CD4-positive, alpha-beta T cell treated with Interleukin-17A for 4 hours (primary cell): ENCODE measurements at places on chromosomes 7 and 10.

- DNase-seq, result no peak
Measured at GRCh38 chr10:111078505-111079185, 1.8 kb downstream of the ADRA2A start.

DNA sequence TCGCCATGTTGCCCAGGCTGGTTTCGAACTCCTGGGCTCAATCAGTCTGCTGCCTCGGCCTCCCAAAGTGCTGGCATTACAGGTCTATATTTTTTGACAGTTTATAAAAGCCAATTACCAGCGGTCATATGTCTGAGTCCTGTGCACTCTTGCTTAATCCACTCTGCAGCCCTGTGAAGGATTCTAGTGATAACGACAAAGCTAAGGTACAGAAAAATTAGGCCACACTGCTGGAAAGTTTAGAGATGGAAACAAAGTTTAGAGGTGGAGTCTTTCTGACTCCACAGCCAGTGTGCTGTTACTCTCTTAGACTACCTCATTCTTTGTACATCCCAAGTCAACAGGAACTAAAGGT is 707 bp downstream of the PTER start:
- no peak for DNase-seq

- DNase-seq, result no peak
Measured at GRCh38 chr10:44424957-44425356, 40.1 kb upstream of the CXCL12 start.

DNA sequence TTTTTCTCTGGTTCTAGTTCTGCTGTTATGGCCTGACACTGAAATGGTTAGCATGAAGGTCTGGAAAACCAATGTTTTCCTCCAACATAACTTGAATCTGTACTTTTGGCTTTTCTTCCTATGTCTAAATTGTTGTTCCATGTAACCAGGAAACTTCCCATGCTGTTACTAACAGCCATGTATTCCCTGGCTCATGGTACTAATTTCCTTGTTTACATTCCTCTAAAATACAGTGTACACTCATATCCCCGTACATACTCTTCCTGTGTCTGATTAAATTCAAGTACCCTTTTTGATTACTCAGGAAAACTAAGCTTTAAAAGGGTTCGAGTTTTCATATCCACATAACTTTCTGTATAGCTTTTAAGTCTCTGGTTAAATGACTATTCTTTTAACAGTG is 12.3 kb upstream of the ACSM6 start:
- DNase-seq, result no peak

DNA sequence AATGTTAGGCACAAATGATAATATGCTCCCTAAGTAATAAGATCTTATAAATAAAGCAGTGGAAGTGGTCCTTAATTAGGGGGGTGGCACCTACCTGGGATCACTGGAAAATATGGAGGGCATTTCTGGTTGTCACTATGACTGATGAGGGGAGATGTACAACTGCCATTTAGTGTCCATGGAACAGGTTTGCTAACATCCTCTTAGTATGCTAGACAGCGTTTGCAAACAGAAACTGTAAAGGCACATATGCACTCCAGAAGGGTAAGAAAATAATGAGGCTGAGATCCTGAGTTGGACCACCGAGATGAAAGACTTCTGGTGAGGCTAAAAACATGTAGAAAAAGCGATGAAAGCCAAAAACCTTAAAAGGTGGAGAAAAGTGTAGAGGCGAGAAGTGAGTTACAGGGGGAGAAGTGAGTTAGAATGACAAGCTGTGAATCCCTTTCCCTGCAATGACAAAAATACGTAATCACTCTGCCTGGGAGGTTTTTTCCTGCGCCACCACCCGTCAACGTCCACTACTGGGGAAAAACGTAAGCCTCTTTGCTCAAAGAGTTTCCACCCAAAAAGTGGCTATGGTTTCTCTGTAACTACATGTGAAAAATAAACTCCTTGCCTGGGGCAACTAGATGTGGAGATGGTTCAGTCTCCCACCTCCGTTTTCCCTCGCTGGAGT is 767 bp downstream of the KRIT1 start:
- no peak for DNase-seq

DNA sequence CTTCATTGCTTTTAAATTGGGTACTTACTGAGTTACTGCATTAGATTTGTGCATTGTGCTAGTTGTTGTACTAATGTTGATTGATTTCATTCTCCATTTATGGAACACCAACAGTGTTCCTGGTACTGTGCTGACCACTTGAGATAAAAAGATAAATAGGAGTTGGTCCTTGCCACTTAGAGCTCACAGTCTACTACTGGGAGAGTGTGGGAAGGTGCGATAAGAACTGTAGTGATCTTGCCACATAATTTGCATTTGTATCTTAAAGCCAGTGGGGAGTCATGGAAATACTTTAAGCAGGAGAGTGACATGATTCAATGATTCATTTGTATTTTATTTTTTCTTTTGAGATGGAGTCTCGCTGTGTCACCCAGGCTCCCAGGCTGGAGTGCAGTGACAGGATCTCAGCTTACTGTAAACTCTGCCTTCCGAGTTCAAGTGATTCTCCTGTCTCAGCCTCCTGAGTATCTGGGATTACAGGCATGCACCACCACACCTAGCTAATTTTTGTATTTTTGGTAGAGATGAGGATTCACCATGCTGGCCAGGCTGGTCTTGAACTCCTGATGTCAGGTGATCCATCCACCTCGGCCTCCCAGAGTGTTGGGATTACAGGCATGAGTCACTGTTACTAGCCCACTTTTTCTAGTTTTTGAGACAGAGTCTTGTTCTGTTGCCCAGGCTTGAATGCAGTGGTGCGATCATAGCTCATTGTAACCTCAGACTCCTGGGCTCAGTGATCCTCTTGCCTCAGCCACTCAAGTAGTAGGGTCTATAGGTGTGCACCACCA is 51.2 kb upstream of the TMEM248 start:
- no peak for DNase-seq

- no peak for DNase-seq
Measured at GRCh38 chr10:121501796-121502195, 96.4 kb downstream of the FGFR2 start.

- DNase-seq, result no peak
Measured at GRCh38 chr10:109159351-109159750, 764.0 kb downstream of the XPNPEP1 start.
